Activated T-helper 1 cell treated with anti-CD3 and anti-CD28 coated beads, Interleukin-12 subunit alpha, Interleukin-12 subunit beta, Interleukin-2, Interleukin-4 antibody, amounts not matched to agents 30 ng/mL and 10 ng/mL and 1 ng/mL, durations not matched to agents 14 hours and 24 hours and 36 hours (primary cell): ENCODE measurements at places on chromosomes 5 and 9.

DNA sequence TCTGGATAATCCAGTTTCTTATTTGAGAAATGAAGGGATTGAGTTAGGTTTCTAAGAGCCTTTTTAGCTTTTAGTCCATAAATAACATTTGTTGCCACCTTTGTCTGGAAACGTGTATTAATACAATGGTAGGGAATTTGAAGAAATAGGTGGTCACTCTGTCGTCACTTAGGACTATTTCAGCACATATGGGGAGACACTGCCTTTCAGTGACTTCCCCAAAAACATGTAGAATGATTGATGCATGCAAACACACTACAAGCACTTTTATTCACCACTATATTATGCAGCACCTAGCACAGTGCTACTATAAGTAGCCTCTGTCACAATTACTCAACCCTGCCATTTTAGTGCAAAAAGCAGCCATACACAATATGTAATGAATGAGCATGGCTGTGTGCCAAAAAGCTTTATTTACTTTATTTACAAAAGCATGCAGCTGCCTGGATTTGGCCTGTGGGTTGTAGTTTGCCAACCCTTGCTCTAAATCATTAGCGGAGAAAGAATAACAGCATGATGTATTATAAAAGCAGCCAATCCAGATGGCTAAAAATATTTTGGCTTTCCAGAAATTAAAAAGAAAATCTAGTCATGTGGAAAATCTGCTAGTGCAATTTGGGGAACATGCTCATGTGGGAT is 154.2 kb upstream of the HMHB1 start:
- no peak for DNase-seq

GRCh38 chr9:16514131-16514530 is 356.3 kb downstream of the BNC2 start:
- no peak for DNase-seq

DNA sequence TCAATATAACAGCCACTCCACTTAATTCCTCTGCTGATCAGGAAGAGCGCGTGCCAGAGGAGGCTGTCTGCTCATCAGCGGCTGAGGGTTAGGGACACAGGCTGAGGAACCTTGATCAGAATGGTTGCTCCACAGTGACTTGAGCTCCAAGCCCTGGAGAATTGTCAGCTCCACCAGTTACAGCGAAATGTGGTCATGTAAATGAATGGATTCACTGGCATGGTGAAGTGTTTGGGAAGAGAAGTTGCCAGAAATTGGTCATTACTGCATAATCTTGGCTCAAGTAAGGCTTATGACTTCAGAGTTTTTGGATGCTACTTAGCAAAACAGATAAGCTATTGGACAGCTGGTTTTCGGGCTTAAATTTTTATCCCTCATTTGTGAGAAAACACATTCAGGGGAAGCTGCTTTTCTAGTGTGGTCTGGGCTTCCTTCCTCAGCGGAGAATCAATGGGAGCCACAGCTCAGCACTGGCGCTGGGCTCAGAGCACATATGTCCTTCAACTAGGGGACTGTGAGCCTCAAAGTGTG is 65.0 kb downstream of the PRRT1B start:
- no peak for DNase-seq

DNA sequence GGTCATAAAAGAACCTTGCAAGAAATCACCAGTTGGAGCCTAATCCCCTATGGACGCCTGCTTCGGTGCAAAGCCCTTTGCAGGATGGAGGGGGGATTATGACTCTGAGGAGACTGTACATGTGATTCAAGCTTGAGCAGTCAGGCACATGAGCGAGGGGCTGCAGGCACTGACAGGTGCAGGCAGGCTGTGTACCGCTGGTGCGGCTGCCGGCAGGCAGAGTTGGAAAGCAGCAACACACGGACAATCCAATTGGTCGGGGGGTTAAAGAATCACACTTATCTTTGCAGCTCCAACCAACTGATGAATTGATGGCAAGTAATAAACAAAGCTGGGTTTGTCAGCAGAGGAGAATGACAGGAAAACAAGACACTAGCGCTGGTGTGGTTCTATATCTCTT is 5.7 kb downstream of the WHRN start:
- DNase-seq, result no peak
